ENCODE measurements at places on chromosomes 6 and 20. TPM values are rescaled to one million over a fixed set of nuclear protein-coding genes. Genes with fewer than 3 reads are reported as not detected.

- no peak for DNase-seq
Observed at GRCh38 chr20:62029296-62029695, 36.4 kb downstream of the TAF4 start.

The DEF6 gene
- 0.99 TPM for total RNA-seq

DNA sequence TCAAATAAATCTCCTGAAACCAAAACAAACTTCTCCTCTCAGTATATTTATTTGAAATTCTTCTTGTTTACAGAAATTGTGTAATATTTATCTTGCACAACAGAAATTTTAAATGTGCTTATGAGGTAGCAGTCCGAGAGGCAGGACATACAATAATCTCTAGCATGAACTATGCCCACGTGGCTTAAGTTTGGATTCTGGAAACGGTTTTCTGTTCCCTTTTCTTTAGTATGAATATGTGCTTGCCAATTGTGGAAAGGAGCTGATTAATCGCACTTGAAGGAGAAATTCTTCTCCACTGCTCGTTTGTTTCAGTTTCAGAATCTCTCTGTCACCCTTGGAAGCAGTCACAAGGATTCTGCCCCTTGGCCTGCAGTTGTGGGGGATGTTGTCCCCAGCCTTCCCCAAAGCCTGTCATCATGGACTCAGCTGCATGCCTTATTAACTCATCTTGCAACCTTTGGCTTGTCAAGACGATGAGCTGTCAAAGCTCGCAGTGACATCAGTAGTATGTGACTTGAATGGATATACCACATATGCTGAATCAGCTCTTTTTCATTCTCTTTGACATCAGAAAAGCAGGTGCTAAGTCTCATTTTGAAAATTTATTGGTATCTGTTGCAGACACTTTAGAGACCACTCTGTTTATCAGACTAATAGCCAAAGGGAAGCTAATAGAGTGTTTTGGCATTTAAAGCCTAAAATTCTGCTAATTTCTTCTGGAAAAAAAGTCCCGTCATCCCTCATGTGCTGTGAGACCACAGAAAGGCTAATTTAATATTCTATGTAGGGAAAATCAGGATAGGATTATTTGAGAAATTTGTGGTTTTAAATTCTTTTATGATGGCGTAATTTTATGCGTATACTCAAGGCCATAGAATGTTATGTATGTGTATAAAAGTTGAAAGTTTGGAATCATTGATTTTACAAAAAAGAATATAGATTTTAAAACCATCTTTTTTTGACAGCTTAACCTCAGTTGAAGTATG lies 186.8 kb downstream of the ARID1B start:
- peak; percentile 57 for DNase-seq

The SAMD5 gene
- total RNA-seq = 0.87 TPM

DNA sequence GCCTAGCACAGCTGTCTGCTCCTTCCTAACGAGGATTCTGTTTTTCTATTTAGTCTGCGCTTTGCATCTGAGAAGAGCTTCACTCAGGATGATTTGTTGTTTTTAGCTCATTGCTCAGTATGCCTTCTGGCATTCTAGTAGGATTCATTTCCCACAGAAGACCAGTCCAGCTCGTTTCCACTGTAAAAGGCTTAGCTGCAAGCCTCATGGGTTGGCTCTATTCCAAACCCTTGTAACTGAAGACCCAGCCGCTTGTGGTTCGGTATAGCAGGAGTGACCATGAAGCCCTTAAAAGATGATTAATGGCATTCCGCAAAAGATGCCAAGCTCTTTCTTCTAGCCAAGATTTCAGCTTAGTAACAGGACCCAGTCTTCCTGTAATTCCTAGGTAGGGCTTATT lies 7.2 kb downstream of the ADGRF1 start:
- peak; percentile 99 for DNase-seq

The HSPA1L gene
- 0.87 TPM for total RNA-seq

DNA sequence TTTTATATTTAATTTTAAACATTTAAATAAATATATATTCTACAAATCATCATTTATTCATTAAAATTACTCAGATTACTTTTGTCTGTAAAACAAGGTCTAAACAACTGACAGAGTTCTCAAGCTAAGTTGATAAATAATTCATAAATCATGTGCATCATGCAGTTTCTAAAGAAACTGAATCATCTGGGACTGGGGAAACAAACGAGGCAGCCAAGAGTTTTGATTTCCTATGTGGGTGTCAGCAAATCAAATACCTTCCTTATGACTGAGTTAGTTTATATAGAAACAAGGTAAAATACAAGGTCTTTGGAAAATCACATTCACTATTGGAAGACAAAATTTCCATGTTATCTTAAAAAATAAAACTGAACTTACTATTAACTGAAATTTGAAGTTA lies 149.9 kb upstream of the BEND6 start:
- peak; percentile 84 for DNase-seq

DNA sequence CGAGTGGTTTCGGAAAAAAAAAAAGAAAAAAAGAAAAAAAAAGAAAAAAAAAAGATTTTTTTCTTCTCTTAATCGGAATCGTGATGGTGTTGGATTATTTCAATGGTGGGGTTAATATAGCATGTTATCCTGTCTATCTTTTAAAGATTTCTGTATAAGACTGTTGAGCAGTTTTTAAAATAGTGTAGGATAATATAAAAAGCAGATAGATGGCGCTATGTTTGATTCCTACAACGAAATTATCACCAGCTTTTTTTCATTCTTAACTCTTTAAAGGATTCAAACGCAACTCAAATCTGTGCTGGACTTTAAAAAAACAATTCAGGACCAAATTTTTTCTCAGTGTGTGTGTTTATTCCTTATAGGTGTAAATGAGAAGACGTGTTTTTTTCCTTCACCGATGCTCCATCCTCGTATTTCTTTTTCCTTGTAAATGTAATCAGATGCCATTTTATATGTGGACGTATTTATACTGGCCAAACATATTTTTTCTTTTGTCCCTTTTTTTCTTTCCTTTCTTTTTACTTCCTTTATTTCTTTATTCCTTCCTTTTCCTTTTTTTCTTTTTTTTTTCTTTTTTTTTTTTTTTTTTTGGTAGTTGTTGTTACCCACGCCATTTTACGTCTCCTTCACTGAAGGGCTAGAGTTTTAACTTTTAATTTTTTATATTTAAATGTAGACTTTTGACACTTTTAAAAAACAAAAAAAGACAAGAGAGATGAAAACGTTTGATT lies 3.6 kb downstream of the SOX4 start:
- peak; percentile 82 for DNase-seq

DNA sequence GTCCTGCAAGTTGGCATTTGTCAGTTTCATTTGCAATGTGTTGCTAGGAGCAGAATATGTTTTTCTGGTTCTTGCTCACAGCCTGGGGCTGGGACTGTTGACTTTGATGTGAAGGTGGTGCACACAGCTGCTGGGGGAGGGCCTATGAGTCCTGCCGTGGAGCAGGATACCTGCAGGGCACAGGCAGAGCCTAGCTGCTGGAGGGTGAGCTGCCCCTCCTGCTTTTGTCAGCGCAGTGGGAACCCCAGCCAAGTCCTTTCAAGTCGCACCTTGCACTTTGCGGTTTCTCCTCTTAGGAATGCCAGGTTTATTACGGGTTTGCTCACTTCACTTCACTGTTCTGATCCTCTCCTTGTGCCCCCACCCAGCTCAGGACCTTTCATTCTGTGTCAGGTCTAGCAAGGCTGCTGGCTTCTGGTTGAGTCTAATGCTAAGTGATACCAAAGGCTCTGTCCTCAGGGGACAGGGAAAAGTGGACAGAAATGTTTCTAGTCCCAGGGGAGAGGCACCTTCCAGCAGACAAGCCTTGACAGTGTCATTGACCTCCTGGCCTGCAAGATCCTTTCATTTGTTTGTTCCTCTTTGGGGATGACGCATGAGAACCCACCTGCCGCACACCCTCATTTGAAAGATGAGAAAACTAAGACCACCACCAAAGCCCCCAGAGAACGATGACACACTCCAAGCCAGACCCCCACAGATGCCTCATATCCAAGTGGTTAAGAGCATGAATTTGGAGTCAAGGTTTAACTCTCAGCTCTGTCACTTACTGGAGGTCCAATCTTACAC lies 2.7 kb upstream of the SPO11 start:
- DNase-seq = peak; percentile 21

The PTK6 gene
- 0.17 TPM for total RNA-seq

- no peak for DNase-seq
Observed at GRCh38 chr20:61883857-61884393, 181.8 kb downstream of the TAF4 start.

The CALHM5 gene
- 0.40 TPM for total RNA-seq

- no peak for DNase-seq
Observed at GRCh38 chr6:54285595-54285994, 22.6 kb upstream of the TINAG start.

DNA sequence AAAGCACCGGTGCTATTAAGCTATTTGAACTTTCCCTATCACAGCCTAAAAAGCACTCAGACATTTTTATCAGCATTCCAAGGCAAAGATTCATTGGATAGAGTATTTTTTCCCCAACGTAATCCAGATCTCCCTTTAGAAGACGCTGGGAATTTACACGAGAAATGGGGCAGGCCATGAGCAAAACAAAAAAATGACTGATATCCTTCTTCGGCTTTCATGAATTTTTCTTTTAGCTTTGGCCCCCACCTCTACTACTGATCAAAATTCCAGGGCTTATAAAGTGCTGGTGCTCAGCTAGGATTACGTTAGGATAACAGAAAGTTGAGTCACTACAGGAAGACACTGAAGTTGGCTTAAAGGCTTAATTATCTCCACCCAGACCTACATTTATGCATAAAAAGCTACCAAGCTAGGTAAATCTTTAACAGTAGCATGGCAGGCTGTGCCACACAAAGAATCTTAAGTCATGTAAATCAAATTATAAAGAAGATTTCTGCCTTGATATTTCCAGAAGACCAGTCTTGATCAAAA lies 418.5 kb upstream of the BTBD3 start:
- peak; percentile 58 for DNase-seq

- peak; percentile 84 for DNase-seq
Observed at GRCh38 chr6:132736239-132736638, 21.5 kb downstream of the VNN2 start.

DNA sequence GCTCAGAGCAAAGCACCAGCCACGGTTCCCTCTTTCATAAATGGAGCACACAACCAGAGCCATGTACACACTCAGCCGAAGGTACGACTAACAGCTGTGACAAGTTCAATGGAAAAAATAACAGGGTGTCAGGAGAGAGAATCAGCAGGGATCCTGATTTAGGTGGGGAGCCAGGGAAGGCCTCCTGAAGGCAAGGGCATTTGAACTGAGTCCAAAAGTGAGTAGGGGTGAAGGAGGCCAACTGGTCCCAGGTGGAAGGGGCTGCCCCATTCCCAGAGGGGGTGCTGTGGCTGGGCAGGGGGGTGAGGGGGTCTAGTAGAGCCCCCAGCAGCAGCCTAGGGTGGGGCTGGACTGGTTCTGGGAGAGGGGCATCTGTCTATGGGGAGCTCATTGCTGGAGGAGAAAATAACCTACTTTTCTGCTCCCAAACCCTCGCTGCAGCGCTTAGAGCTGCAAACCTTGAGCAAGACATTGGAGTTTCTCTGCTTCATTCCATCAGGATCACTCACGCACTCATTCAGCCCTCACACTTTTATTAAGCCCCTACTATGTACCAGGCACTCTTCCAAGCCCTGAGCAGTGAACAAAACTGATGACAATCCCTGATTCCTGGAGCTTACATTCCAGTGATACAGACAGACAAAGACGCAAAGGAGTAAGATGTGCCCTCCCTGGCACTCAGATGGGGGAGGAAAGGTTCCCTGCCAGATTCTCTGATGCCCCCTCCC lies 113.5 kb downstream of the TOX2 start:
- no peak for DNase-seq

- peak; percentile 6 for DNase-seq
Observed at GRCh38 chr6:56953597-56954402, 1.1 kb upstream of the BEND6 start.

The CALHM4 gene
- not detected for total RNA-seq

DNA sequence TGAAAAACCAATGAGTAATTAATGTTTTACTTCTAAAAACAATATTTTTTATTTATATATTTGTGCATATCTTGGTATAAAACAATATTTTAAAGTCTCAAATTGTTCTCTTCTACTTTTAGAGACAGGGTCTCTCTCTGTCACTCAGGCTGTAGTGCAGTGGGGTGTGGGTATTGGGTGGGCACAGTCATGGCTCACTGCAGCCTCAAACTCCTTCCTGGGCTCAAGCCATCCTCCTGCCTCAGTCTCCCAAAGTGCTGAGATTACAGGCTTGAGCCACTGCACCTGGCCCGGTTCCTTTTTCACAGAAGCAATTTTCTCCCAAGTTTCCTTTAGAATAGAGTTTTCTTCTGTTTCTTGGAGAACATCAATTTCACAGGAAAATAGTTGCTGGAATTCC lies 102.8 kb downstream of the TMEM242 start:
- DNase-seq = no peak

- peak; percentile 12 for DNase-seq
Observed at GRCh38 chr6:139763468-139764210, 389.2 kb upstream of the CITED2 start.

- DNase-seq = peak; percentile 48
Observed at GRCh38 chr6:125728739-125729138, 20.7 kb upstream of the HEY2 start.

DNA sequence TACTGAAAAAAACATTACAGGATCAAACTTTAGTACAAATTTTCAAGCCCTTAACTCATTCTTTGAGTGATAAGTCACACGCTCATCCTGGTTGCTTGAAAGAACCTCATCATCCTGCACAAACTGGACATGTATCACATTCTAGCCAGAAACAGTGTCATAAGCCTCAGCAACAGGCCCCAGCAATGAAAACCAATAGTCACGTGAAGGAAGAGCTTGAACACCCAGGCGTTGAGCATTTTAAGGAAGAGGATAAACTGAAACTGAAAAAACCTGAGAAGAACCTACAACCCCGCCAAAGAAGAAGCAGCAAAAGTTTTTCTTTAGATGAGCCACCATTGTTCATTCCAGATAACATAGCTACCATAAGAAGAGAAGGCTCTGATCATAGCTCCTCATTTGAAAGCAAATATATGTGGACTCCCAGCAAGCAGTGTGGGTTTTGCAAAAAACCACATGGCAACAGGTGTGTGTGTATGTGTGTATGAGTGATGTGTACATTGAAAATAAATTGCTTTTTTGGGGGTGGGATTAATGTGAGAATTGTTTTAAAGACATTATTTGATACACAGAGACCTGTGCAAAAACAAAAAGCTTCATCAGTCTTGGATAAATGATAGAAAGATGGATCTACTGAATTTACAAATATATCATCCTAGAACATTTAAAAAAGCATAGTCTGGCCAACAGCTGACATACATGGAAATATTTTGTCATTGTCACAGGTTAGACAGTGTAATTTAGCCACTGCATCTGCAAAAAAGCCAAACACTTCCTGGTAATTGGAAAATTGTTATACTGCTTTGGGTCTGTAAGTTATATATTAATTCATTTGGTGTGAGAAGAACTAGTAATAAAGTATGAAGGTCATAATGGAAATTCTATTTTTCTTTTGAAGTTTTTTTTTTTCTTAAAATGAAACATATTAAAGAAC lies 50.1 kb downstream of the PHF3 start:
- DNase-seq = no peak
